ENCODE measurements at places on chromosomes 3 and 15.

- no peak overlapping the region for H3K27ac ChIP-seq
- DNase-seq: no peak
- H3K27me3 ChIP-seq: no peaks in the 10 kb centered on the region
- peaks cover 25% of the 10 kb centered on the region for H3K36me3 ChIP-seq
- no peak overlapping the region for H3K4me3 ChIP-seq
These were observed 15.6 kb downstream of the TEX264 start for GRCh38 chr3:51686512-51687215.

GRCh38 chr3:54533856-54534255 lies 394.0 kb downstream of the LRTM1 start:
- DNase-seq: no peak
- H3K27me3 ChIP-seq: peaks cover 78% of the 10 kb centered on the region
- H3K27ac ChIP-seq: no peak overlapping the region
- no peaks in the 10 kb centered on the region for H3K4me1 ChIP-seq
- no peak overlapping the region for H3K4me3 ChIP-seq

DNA sequence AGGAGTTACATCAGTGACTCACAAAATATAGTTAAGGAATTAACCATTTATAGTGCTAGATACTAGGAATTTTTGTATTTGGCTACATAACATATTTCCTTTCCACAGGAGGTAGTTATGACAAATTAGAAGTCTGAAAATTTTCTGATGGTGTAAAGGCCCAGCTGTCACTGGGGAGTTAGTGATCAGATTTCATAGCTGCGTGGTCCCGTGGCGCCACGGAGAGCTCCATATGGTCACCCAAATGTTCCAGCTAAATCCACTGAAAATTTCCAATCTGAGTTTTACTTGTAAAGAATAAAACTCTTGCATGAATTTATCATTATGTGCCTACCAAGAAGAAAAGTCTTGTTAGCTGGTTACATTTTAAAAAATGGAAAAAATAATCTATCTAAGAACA lies 368.9 kb upstream of the PLSCR5 start:
- H3K27ac ChIP-seq: no peak overlapping the region
- DNase-seq: no peak
- no peaks in the 10 kb centered on the region for H3K36me3 ChIP-seq
- no peaks in the 10 kb centered on the region for H3K4me1 ChIP-seq
- H3K27me3 ChIP-seq: no peaks in the 10 kb centered on the region
- H3K4me3 ChIP-seq: no peak overlapping the region

DNA sequence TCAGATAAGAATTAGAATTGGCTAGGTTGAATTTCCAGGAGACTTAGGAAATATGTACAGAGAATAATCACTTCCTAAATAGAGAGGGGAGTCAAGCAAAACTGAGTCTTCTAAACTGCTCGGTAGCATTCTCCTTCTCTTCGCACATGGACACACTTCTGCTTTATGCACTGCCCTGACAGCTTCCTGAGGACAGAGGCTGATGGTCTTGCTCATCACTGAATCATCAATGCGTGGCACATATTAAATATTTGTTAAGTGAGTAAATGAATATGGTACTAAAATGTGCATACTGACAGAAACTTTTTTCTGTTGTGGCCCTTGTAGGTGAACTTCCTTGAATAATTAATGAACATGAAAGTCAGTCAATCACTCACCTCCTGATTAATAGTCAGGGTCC lies 315.5 kb downstream of the FHIT start:
- no peak overlapping the region for H3K4me3 ChIP-seq
- no peak overlapping the region for H3K27ac ChIP-seq
- no peak for DNase-seq
- H3K27me3 ChIP-seq: peaks cover 8% of the 10 kb centered on the region
- H3K36me3 ChIP-seq: no peaks in the 10 kb centered on the region

DNA sequence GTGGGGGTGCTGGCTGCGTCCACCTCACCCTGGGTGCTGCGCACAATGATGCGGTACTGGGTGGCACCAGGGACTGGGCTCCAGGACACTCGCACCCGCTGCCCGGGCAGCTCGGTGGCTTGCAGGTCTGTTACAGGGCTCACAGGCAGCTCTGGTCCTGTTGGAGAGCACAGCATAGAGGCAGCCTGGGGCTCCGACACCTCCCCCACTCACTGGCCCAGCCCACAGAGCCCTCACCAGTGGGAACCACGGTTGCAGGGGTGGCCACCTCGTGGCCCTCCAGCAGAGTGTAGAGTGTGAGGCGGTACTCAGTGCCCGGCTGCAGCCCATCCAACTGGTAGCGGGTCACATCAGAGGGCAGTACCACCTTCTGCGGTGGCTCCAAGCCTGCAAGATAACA lies 3.7 kb downstream of the COL7A1 start:
- no peaks in the 10 kb centered on the region for H3K36me3 ChIP-seq
- H3K27me3 ChIP-seq: peaks cover 11% of the 10 kb centered on the region
- no peak for DNase-seq

GRCh38 chr3:42519568-42519962 lies 17.1 kb downstream of the VIPR1 start:
- no peak overlapping the region for H3K27ac ChIP-seq
- no peaks in the 10 kb centered on the region for H3K27me3 ChIP-seq
- no peaks in the 10 kb centered on the region for H3K4me1 ChIP-seq
- no peaks in the 10 kb centered on the region for H3K36me3 ChIP-seq
- H3K4me3 ChIP-seq: no peak overlapping the region

- no peak overlapping the region for H3K27ac ChIP-seq
- peaks cover 15% of the 10 kb centered on the region for H3K27me3 ChIP-seq
- DNase-seq: no peak
These were observed 66.7 kb downstream of the ITGA11 start for GRCh38 chr15:68365140-68365745.

- DNase-seq: no peak
- peaks cover 8% of the 10 kb centered on the region for H3K36me3 ChIP-seq
- H3K4me1 ChIP-seq: peaks cover 47% of the 10 kb centered on the region
- H3K27me3 ChIP-seq: no peaks in the 10 kb centered on the region
- H3K4me3 ChIP-seq: no peak overlapping the region
These were observed 500.6 kb upstream of the GOLIM4 start for GRCh38 chr3:168596175-168596823.

GRCh38 chr15:25052191-25052999 lies 97.6 kb downstream of the SNRPN start:
- DNase-seq: no peak
- no peaks in the 10 kb centered on the region for H3K27me3 ChIP-seq
- H3K36me3 ChIP-seq: peaks cover 97% of the 10 kb centered on the region
- no peaks in the 10 kb centered on the region for H3K4me1 ChIP-seq
- no peak overlapping the region for H3K27ac ChIP-seq

GRCh38 chr3:132517311-132517710 lies 79.8 kb upstream of the ACKR4 start:
- no peak for DNase-seq
- H3K4me3 ChIP-seq: no peak overlapping the region
- H3K36me3 ChIP-seq: peaks cover 42% of the 10 kb centered on the region
- H3K27ac ChIP-seq: no peak overlapping the region
- H3K4me1 ChIP-seq: no peaks in the 10 kb centered on the region
- no peaks in the 10 kb centered on the region for H3K27me3 ChIP-seq

- H3K36me3 ChIP-seq: no peaks in the 10 kb centered on the region
- no peak within 1 kb of the TSS for H3K4me3 ChIP-seq
- H3K27me3 ChIP-seq: no peaks in the 10 kb centered on the region
- no peak for DNase-seq
These were observed at the start of gene APOD for GRCh38 chr3:195583831-195584542. TSS of gene APOD (minus strand) at chr3:195583940. CDS start at chr3:195579461, 4,479 bp downstream.

DNA sequence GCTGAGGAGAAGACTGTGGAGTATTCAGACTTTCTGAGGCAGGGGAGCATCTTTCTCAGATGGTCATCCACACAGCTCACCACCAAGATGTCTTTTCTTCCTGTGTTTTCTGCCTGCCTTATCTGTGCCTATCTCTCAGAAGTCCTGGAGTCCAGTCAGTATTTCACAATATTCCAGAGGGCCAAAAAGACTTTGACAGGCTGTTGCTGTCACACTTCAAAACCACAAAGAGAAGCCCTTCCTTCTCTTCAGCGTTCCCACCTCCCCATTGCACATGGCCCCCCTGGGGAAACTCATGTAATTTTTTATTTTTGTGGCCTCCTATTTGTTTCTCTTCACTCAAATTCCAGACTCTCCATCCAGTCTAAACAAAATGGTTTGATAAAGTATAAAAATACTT lies 585.2 kb downstream of the EPHA3 start:
- peaks cover 4% of the 10 kb centered on the region for H3K4me1 ChIP-seq
- H3K27ac ChIP-seq: no peak overlapping the region
- H3K36me3 ChIP-seq: no peaks in the 10 kb centered on the region
- H3K4me3 ChIP-seq: no peak overlapping the region
- H3K27me3 ChIP-seq: no peaks in the 10 kb centered on the region
- no peak for DNase-seq

- no peak for DNase-seq
- no peaks in the 10 kb centered on the region for H3K27me3 ChIP-seq
- H3K27ac ChIP-seq: peak overlapping the region; percentile 18
- H3K4me1 ChIP-seq: peaks cover 3% of the 10 kb centered on the region
These were observed 32.0 kb downstream of the MAP4 start for GRCh38 chr3:47984075-47984728.

DNA sequence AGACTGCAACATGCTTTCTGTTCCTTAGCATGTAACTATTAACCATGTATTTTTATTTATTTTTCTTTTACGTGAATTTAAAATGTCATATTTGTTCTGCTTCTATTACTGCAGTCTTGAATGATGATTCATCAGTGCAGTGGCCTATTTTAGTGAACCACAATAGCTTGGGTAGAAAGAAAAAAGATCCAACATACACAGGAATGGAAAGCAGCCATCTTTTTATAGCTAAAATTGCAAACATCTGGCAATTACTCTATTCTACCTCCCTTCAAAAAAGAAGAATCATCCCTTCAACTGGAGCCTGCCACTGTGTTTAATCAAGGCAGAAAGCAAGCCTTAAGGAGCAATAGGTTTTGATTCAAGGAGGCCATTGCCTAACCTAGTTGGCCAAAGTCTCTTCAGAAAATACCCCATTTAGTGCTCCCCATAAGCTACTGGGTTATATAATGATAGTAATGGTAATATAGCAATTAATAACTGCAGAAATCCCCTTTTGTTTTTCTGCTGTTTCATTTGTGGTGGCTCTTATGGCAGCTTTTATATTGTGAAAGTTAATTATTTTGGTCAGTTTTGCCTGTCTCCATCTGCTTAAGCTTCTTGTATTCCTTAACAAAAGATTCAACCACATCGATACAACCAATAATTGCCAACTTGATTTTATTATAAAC lies 267.3 kb downstream of the LPP start:
- peaks cover 49% of the 10 kb centered on the region for H3K36me3 ChIP-seq
- DNase-seq: no peak
- no peak overlapping the region for H3K4me3 ChIP-seq
- H3K4me1 ChIP-seq: no peaks in the 10 kb centered on the region

DNA sequence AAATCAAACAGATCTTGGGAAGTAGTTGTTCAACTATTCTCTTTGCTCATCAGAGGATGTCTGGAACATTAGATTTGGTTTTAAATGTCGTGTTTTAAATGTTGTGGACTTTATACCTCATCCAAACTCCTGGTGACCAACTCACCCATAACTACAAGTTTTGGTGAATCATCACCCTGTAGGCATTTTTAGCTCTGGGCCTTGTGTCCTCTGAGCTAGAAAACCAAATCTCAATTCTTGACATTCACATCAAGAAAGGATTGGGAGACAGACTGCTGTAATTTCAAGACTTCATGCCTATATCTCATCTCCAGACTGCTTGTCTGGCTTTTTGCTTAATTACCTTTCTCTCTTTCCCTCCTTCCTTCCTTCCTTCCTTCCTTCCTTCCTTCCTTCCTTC lies 228.5 kb upstream of the ROBO2 start:
- no peak overlapping the region for H3K27ac ChIP-seq
- no peaks in the 10 kb centered on the region for H3K27me3 ChIP-seq
- DNase-seq: no peak
- no peak overlapping the region for H3K4me3 ChIP-seq
- peaks cover 5% of the 10 kb centered on the region for H3K4me1 ChIP-seq

GRCh38 chr3:32667072-32667582 lies 17.9 kb upstream of the CNOT10 start:
- no peak overlapping the region for H3K4me3 ChIP-seq
- H3K4me1 ChIP-seq: no peaks in the 10 kb centered on the region
- H3K27ac ChIP-seq: no peak overlapping the region
- H3K27me3 ChIP-seq: peaks cover 11% of the 10 kb centered on the region
- H3K36me3 ChIP-seq: no peaks in the 10 kb centered on the region

GRCh38 chr3:79884354-79884753 lies 116.6 kb upstream of the ROBO1 start:
- H3K4me3 ChIP-seq: no peak overlapping the region
- H3K27ac ChIP-seq: no peak overlapping the region
- no peaks in the 10 kb centered on the region for H3K27me3 ChIP-seq
- peaks cover 43% of the 10 kb centered on the region for H3K4me1 ChIP-seq
- no peaks in the 10 kb centered on the region for H3K36me3 ChIP-seq

DNA sequence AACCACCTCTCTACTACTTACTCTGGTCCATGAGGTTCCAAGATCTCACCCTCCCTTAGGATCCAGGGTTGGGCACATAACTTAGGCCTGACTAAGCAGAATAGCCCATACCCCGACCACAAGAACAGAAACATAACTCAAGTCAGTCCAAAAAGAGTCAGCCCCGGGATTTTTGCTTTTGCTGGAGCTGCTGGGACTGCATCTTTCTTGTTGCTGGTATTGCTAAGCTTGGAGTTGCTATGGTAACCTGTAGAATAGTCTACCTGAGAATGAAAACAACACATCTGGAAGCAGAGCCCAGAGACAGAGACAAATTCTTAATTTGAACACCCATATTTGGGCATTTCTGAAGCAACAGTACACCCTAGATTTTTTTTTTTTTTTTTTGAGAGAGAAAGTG lies 6.5 kb downstream of the RUBCN start:
- no peaks in the 10 kb centered on the region for H3K27me3 ChIP-seq
- H3K4me1 ChIP-seq: peaks cover 6% of the 10 kb centered on the region
- H3K36me3 ChIP-seq: peaks cover 5% of the 10 kb centered on the region
- no peak for DNase-seq
- H3K4me3 ChIP-seq: no peak overlapping the region

- H3K27me3 ChIP-seq: no peaks in the 10 kb centered on the region
- H3K36me3 ChIP-seq: peaks cover 28% of the 10 kb centered on the region
- H3K4me3 ChIP-seq: no peak overlapping the region
- DNase-seq: no peak
- H3K4me1 ChIP-seq: peaks cover 15% of the 10 kb centered on the region
- no peak overlapping the region for H3K27ac ChIP-seq
These were observed 14.8 kb downstream of the UBP1 start for GRCh38 chr3:33425453-33425852.

- DNase-seq: no peak
- H3K4me3 ChIP-seq: no peak overlapping the region
- H3K36me3 ChIP-seq: no peaks in the 10 kb centered on the region
- no peaks in the 10 kb centered on the region for H3K27me3 ChIP-seq
- peaks cover 14% of the 10 kb centered on the region for H3K4me1 ChIP-seq
- H3K27ac ChIP-seq: no peak overlapping the region
These were observed 22.1 kb upstream of the IP6K2 start for GRCh38 chr3:48738926-48739616.
